ENCODE measurements at places on chromosomes 2 and 18. TPM values are rescaled to one million over a fixed set of nuclear protein-coding genes. Genes with fewer than 3 reads are reported as not detected.
A peak's percentile ranks its signal among the peaks of the same experiment; 100 is the strongest.

- no peak for DNase-seq
Measured at GRCh38 chr2:242013771-242014170, 144.2 kb downstream of the RTP5 start.

DNA sequence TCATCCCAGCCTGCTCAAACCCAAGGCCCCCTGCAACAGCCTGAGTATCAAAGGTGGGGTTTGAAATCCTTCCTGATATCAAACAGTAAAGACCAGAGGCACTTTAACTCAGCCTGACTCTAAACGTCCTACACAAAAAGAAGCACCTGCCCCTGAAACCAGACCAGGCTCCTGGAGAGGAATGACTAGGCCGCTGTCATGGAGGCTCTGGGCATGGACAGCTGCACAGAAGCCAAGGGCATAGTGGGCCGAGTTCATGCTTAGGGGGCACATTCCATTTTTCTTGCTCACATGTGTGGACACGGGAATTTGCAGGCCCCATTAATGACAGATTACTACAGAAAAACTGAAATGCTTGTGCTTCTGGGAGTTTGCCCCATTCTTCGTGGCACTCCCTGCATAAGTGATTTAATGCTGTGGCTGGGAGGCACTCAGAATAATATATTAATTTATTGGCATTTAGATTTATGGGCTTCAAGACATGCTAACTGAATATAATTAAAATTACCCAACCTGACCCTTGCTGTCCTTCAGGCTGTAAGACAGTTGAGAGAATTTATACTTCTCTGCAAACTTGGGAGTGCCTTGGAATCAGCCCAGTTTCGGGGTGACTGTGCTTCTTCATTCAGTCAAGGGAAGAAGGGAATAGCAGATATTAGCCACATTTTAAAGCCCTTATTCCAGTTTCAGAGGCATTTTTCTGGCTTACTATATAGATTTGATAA lies 105.5 kb downstream of the GYPC start:
- no peak for DNase-seq

DNA sequence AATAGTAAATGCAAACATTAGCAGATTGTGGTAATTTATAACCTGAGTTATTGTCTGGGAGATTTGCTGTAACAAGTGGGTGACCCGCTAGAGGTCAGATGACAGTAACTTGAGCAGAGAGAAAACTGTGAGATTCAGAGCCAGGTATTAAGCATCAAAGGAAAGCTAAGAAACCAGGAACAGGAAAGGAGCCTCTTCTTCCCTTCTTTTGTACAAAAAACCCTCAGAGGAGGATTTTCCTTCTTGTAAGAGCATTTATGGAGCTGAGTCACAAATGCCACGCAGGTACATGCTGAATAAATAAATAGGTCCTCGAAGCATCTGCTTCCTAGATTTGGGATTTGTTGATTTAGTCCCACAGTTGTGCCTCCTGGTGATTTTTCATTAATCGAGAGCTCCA lies 146.5 kb downstream of the SH3BP4 start:
- no peak for DNase-seq

- peak; percentile 89 for DNase-seq
Measured at GRCh38 chr2:43018179-43019024, 208.0 kb downstream of the ZFP36L2 start.

GRCh38 chr2:100276716-100277115 lies 45.6 kb downstream of the LONRF2 start:
- no peak for DNase-seq

GRCh38 chr2:240219208-240219890 lies 78.9 kb upstream of the OTOS start:
- DNase-seq: no peak

DNA sequence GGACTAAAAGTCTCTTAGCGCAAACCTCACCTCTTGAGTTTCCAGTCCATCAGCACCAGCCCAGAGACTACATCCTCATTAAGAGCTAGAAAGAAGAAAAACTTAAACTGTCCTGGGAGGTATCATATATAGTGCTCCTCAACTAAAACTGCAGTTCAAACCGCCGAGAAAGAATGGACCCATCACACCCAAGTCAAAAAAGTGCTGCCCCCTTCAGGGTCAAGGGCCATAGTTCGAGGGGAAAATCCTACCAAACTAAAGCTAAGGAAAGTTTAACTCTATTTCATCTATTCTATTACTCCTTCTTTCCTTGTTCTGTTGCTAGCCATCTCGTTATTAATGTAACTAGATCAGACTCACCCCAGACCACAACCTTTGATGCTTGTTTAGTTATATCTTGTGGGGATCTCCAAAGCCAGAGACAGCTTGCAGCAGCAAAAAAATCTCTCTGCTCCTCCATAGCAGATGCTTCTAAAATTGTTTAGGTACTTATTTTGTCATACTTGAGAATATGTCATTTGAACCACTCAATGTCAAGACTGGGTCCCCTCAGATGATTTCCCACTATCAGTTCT lies 134.5 kb upstream of the RMP24 start:
- DNase-seq: no peak

GRCh38 chr2:120348737-120349439 lies 3.0 kb downstream of the INHBB start:
- DNase-seq: no peak

DNA sequence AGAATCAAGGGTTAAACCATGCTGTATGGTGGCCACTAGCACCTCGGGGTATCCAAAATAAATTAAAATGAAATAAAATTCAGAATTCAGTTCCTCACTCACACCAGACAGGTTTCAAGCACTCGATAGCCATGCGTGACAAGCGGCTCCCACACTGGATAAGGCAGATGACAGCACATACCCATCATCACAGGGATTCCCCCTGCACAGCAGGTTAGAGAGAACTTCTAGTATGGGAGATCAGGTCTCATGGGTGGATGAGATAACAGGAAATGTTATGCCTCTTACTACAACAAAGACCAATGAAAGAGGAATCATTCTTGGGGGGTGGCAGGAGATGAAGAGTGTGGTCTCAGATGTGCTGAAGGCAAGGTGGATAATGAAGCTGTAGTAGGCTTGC lies 121.9 kb upstream of the ACAA2 start:
- DNase-seq: no peak

Gene TUBA4B
- not detected for total RNA-seq

Gene TSPYL6
- not detected for total RNA-seq

Gene CTLA4
- not detected for total RNA-seq

Gene EPAS1
- 212 TPM for total RNA-seq

Gene TMEM198
- total RNA-seq: 1.7 TPM

Gene PROC
- total RNA-seq: not detected

Data from left ventricle myocardium superior (tissue), 1 donor.